ENCODE measurements at places on chromosomes 4 and X.
A peak's percentile ranks its signal among the peaks of the same experiment; 100 is the strongest.

GRCh38 chr4:78481180-78481579 is 70.4 kb upstream of the ANXA3 start:
- no peaks in the 10 kb centered on the region for H3K27me3 ChIP-seq
- H3K27ac ChIP-seq: no peak overlapping the region
- H3K4me1 ChIP-seq: no peaks in the 10 kb centered on the region
- no peak overlapping the region for H3K4me3 ChIP-seq

GRCh38 chrX:9832811-9833210 is 46.6 kb downstream of the SHROOM2 start:
- H3K36me3 ChIP-seq: peaks cover 3% of the 10 kb centered on the region
- H3K27me3 ChIP-seq: peaks cover 13% of the 10 kb centered on the region
- no peak overlapping the region for H3K4me3 ChIP-seq
- no peak for DNase-seq
- no peak overlapping the region for H3K27ac ChIP-seq

- no peak overlapping the region for H3K4me3 ChIP-seq
- H3K27ac ChIP-seq: no peak overlapping the region
- no peaks in the 10 kb centered on the region for H3K27me3 ChIP-seq
These were observed 176.8 kb upstream of the GLRA2 start for GRCh38 chrX:14352511-14352910.

- no peak overlapping the region for H3K27ac ChIP-seq
- H3K36me3 ChIP-seq: peaks cover 3% of the 10 kb centered on the region
- H3K4me3 ChIP-seq: no peak overlapping the region
These were observed 198.0 kb downstream of the GALNTL6 start for GRCh38 chr4:172011196-172011595.

DNA sequence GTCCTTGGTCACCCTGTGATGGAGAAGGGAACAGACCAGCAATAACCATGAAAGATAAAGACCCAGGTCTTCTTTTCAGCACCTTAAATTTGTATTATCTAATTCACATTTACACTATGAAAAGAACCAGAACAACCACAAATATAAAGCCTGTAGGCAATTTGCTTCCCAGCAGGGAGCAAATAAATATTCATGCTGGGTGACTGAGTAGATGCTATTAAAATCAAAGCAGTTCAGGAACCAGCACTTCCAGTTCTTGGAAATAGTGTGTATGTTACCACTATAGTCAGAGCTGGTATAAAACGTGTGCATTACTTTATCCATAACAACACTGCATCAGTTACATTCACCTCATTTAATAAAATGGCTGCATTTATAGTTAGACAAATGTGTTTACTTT is 177.8 kb upstream of the ETNPPL start:
- H3K27me3 ChIP-seq: no peaks in the 10 kb centered on the region
- H3K27ac ChIP-seq: no peak overlapping the region
- H3K36me3 ChIP-seq: no peaks in the 10 kb centered on the region
- H3K4me3 ChIP-seq: no peak overlapping the region

DNA sequence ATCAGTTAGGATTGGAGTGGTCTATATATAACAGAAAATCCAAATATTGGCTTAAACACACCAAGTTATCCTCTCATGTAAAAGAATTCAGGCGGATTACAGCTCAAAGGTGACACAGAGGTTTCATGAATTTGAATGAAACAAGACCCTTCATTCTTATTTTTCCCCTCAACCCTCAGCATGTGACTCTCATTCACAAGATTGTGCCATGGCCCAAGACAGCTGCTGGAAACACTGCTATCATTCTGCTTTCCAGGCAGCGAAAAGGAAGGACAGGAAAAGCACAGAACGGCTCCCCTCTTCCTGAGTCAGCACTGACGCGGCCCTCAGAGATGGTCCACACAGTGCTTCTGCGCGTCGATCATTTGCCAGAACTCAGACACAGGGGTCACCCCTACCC is 891.0 kb upstream of the FRG1 start:
- H3K4me1 ChIP-seq: peaks cover 19% of the 10 kb centered on the region
- no peaks in the 10 kb centered on the region for H3K36me3 ChIP-seq
- DNase-seq: no peak

DNA sequence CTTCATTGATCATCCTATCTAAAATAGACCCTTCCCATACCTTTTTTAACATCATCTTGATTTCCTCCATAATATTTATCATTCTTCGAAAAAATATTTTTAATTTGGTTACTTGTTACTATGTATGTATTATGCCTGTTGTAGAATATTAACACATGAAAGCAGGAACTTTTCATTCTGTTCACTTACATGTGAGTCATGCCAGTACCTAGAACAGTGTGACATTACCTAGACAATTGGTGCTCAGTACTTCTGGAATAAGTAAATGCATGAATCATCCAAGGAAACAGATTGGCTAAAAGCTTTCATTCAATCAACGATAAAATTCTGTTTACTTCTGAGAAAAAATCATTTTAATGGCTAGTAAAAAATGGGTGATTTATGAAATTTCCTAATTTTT is 76.4 kb downstream of the CXXC4 start:
- no peaks in the 10 kb centered on the region for H3K36me3 ChIP-seq
- peaks cover 49% of the 10 kb centered on the region for H3K4me1 ChIP-seq
- H3K27ac ChIP-seq: no peak overlapping the region
- H3K4me3 ChIP-seq: no peak overlapping the region

DNA sequence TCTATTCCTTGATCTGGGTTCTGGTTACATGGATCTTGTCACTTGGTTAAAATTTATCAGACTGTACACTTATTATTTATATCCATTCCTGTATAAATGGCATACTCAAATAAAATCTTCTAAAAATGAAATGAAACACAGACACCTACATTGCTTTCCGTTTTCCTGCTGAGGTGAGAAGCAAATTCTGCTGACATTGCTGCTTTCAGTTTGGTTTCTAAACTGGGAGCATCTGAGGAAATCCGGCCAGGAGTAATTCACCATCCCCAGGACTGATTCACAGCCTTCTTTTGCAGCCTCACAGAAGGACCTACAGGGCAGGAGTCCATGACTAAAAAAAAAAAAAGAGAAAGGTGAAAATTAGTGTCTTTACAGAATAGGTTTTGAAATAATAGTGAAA is 93.6 kb downstream of the CORIN start:
- H3K4me1 ChIP-seq: no peaks in the 10 kb centered on the region
- no peak overlapping the region for H3K27ac ChIP-seq
- H3K36me3 ChIP-seq: no peaks in the 10 kb centered on the region

GRCh38 chrX:40195368-40195767 is 97.6 kb upstream of the BCOR start:
- H3K27me3 ChIP-seq: no peaks in the 10 kb centered on the region
- no peak for DNase-seq
- H3K4me1 ChIP-seq: peaks cover 5% of the 10 kb centered on the region

- no peak overlapping the region for H3K27ac ChIP-seq
- H3K4me3 ChIP-seq: peak overlapping the region; percentile 33
- DNase-seq: no peak
- no peaks in the 10 kb centered on the region for H3K36me3 ChIP-seq
These were observed 3.3 kb upstream of the NKX3-2 start for GRCh38 chr4:13547485-13548041.

DNA sequence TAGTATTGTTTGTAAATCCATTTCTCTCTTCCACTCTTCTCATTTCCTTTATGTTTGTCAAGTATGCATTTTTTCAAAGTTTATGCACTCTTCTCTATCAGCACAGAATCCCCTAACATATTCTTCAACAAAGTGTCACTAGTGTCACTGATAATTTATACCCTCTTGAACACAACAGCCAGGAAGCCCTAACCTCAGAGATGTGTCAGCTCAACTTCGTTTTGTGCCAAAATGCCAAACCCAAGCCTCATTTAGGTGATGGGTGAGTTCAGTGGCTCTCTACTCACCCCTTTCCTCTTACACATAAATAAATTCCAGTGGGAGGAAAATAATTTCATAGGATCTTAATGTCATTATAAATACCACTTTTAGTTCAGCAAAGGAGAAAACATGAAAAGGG is 22.4 kb upstream of the P2RY10 start:
- no peak overlapping the region for H3K4me3 ChIP-seq
- DNase-seq: no peak
- H3K4me1 ChIP-seq: no peaks in the 10 kb centered on the region
- no peaks in the 10 kb centered on the region for H3K27me3 ChIP-seq

- H3K4me3 ChIP-seq: no peak overlapping the region
- H3K27me3 ChIP-seq: no peaks in the 10 kb centered on the region
- no peaks in the 10 kb centered on the region for H3K4me1 ChIP-seq
These were observed 213.2 kb upstream of the ZFP42 start for GRCh38 chr4:187782286-187782824.

GRCh38 chr4:12028258-12028657 is 599.6 kb upstream of the HS3ST1 start:
- no peak overlapping the region for H3K27ac ChIP-seq
- no peak overlapping the region for H3K4me3 ChIP-seq
- no peaks in the 10 kb centered on the region for H3K36me3 ChIP-seq
- H3K4me1 ChIP-seq: no peaks in the 10 kb centered on the region
- no peak for DNase-seq

DNA sequence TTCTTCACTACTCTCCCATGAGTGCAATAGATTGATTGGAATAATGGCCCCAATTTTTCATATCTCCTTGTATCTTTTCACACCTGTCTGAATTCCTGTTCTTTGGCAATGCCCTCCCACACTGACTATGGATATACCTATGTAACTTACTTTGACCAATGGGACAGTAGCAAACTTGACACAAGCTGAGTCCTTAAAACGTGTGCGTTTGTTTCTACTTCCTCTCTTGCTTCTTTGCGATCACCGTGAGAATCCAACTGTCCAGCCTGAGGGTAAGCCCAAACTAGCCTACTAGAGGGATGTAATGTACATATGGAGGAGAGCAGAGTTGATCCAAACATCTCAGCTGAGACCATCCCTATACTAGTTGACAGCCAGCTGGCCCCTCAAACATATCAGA is 19.3 kb downstream of the TEC start:
- no peak overlapping the region for H3K27ac ChIP-seq
- H3K4me3 ChIP-seq: no peak overlapping the region
- H3K36me3 ChIP-seq: no peaks in the 10 kb centered on the region

DNA sequence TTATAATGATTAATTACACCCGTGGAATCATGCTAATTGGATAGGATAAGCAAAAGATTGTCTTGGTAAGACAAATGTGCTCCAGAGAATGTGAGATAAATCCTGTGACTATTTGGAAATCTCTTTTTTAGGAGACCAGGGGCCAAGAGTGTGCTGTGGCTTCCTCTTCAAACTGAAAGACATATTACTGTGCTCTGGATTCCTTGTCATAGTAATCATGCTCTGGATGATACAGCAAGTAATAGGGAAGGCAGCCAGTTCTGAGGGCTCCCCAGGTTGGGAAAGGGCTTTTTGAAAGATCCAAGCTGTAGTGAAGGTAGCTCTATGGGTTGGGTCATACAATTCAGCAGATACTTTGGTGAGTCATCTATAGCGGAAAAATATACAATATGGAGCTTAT is 600.5 kb downstream of the PCDH18 start:
- no peaks in the 10 kb centered on the region for H3K4me1 ChIP-seq
- DNase-seq: no peak
- H3K27me3 ChIP-seq: no peaks in the 10 kb centered on the region
- no peak overlapping the region for H3K4me3 ChIP-seq

All from neural crest cell (in vitro differentiated cells).